ENCODE measurements at places on chromosomes 5 and 9. TPM values are rescaled to one million over a fixed set of nuclear protein-coding genes. Genes with fewer than 3 reads are reported as not detected.
A peak's percentile ranks its signal among the peaks of the same experiment; 100 is the strongest.

DNA sequence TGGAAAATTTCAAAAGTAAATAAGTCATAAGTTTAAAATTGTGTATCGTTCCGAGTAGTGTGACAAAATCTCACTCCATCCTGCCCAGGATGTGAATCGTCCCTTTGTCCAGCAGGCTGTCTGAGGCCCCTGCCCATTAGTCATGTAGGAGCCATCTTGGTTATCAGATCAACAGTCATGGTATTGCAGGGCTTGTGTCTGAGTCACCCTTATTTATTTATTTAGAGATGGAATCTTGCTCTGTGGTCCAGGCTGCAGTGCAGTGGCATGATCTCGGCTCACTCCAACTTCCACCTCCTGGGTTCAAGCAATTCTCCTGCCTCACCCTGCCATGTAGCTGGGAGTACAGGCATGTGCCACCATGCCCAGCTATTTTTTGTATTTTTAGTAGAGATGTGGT, 30.2 kb downstream of the ITGA2 start:
- no peak overlapping the region for H3K4me3 ChIP-seq
- DNase-seq, result peak; percentile 86
- H3K4me1 ChIP-seq, result peaks cover 93% of the 10 kb centered on the region
- H3K27me3 ChIP-seq, result no peaks in the 10 kb centered on the region

- no peak overlapping the region for H3K27ac ChIP-seq
- H3K4me3 ChIP-seq, result no peak overlapping the region
- H3K36me3 ChIP-seq, result no peaks in the 10 kb centered on the region
- no peaks in the 10 kb centered on the region for H3K4me1 ChIP-seq
- H3K27me3 ChIP-seq, result no peaks in the 10 kb centered on the region
Observed at GRCh38 chr9:102445181-102445747, 549.9 kb upstream of the CYLC2 start.

GRCh38 chr5:138037271-138037670, 4.4 kb upstream of the FAM13B start:
- H3K4me3 ChIP-seq, result no peak overlapping the region
- H3K27ac ChIP-seq, result no peak overlapping the region
- peaks cover 17% of the 10 kb centered on the region for H3K4me1 ChIP-seq
- no peak for DNase-seq
- no peaks in the 10 kb centered on the region for H3K36me3 ChIP-seq

DNA sequence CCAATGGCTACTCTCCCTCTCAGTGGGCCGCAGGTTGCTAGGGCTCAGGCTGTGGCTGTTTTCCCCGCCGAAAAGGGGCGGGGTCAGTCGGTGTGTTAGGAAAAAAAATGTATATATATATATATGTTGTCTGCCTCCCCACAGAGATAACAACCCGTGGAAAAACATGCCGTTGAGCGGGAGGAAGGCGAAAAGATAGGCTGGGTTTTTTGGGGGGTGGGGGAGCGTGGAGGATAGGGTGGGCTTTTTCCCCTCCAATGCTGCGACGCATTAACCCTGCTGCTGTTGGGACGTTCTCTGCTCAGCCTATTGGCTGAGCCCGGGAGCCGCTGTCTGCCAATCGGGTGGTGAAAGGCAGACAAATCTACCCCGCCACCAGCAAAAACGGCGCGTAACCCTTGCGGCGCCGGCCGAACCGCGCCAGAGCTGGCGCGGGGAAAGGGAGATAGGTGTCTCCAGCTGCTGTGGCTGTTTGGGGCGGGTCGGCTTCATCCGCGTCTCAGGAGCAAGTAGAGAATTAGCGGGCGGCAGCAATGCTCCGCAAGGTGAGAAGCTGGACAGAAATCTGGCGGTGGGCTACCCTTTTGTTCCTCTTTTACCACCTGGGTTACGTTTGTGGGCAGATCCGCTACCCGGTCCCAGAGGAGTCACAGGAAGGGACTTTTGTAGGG, at the start of gene PCDHGC4:
Gene PCDHGC4 (plus strand): TSS at position 390 of the 671 bp plus-strand sequence. CDS start 144 bp downstream, at position 534.
- H3K27me3 ChIP-seq, result peaks cover 33% of the 10 kb centered on the region
- no peak within 1 kb of the TSS for H3K27ac ChIP-seq
- H3K4me3 ChIP-seq, result no peak within 1 kb of the TSS
- H3K36me3 ChIP-seq, result no peaks in the 10 kb centered on the region

DNA sequence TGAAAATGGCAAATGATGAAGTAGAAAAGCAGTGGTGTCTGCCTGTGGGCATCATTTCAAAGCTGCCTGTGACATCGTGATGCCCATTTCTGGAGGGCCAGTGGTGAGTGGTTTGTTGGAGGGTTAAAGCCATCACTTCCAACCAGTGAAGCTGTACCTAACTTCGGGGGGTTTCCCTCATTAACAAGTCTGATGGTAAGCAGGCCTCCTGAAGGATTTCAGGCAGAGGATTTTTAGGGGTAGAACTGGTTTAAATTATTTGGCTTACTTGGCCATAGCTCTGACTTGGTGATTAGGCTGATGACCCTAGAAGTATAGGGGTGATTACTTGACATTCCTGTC, 10.7 kb downstream of the TNFAIP8 start:
- H3K36me3 ChIP-seq, result no peaks in the 10 kb centered on the region
- no peak overlapping the region for H3K27ac ChIP-seq
- H3K4me3 ChIP-seq, result no peak overlapping the region

GRCh38 chr5:145280806-145281205, 554.3 kb downstream of the PRELID2 start:
- no peak for DNase-seq
- no peaks in the 10 kb centered on the region for H3K4me1 ChIP-seq
- no peaks in the 10 kb centered on the region for H3K36me3 ChIP-seq
- no peak overlapping the region for H3K4me3 ChIP-seq

- DNase-seq, result peak; percentile 38
- peaks cover 39% of the 10 kb centered on the region for H3K4me1 ChIP-seq
- no peaks in the 10 kb centered on the region for H3K27me3 ChIP-seq
- no peak overlapping the region for H3K27ac ChIP-seq
- H3K4me3 ChIP-seq, result no peak overlapping the region
- no peaks in the 10 kb centered on the region for H3K36me3 ChIP-seq
Observed at GRCh38 chr9:34994260-34994899, 4.8 kb downstream of the DNAJB5 start.

GRCh38 chr5:155878991-155879575, 447.9 kb upstream of the SGCD start:
- H3K4me1 ChIP-seq, result no peaks in the 10 kb centered on the region
- no peak overlapping the region for H3K27ac ChIP-seq
- H3K27me3 ChIP-seq, result no peaks in the 10 kb centered on the region

Gene GMCL2
- total RNA-seq, result not detected

Gene SPATA31E1
- total RNA-seq, result not detected

Gene KCTD16
- total RNA-seq, result 0.02 TPM

All from HepG2 (cell line).